ENCODE measurements at places on chromosomes 12 and 14.

- no peak for DNase-seq
These were observed 198.4 kb downstream of the PHETA1 start for GRCh38 chr12:111170543-111170942.

DNA sequence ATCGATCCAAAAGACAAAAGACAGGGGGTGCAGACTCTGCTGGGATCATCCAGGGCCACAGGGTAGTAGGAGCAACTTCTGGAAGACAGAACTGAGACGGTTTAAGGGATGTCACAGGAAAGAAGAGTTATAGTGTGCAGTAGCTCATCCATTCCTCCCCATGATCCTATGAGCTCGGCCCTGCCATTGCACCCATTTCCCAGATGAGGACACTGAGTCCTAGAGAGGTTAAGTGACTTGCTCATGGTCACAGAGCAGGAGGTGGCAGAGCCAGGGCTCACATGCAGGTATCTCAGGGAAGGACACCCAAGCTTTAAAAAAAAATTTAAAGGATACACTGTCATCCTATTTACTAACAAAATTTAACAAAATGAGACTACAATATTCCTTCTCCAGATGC, 86.1 kb upstream of the FZD10 start:
- DNase-seq, result no peak

DNA sequence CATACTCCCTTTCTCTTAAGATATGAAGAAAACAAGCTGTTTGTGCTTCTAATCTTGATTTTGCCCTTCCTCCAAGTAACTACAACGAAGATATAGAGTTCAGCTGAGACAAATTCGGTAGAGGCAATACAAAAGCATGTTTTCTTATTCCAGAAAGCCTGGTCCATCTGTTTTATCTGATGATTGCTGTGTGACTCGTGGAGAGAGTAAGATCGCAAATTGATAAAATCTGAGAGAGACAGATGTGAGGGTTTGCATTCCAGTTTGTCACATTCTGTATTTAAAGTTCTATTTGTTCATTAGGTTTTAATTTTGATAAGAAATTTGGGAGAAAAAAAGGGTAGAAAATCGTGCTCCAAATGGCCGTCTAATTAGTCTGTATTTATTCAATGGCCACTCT, 192.1 kb downstream of the CPNE8 start:
- no peak for DNase-seq

DNA sequence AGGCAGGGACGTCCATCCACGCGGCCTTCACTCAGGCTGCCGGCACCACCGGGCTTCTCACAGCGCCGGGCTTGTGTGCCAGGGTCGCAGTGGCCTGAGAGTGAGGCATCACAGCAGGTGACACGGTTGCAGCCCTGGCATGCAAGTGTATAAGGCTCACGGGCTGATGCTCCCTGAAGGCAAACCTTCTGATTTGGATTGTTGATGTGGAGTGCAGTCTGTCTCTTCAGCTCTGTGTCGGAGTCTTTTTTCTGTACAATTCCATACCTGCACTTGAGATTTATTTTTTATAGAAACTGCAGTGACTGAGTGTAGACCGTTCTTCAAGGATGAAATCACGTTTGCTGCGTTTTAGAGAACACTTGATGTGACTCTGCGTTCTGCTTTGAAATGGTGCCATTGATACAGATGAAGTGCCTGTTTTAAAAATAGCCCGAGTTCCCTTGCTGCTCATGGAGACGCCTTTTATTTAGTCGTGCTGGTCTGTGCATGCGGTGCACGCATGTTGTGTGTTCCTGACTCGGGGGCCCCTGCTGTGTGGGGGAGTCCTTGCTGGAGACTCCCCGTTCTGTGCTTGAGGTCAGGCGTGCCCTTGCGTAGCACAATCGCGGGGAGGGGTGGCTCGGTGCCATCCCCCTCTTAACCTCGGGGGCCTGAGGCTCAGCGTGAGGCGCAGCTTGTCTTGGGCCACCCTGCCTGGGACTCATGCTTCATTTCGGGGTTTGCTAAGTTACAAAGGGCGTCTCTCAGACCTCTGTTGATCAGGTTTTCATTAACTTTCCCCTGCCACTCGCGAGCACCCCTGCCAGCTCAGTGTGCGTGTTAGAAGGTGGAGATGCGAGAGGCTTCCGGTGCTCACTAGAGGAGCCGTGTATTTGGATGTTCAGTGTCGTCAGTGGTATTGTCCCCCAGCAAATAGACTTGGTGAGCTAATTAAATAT, 21.6 kb upstream of the AMN start:
- DNase-seq, result no peak

- DNase-seq, result no peak
These were observed 311.0 kb downstream of the GRIN2B start for GRCh38 chr12:13670285-13670866.
